ENCODE measurements at places on chromosomes 3 and 15.

DNA sequence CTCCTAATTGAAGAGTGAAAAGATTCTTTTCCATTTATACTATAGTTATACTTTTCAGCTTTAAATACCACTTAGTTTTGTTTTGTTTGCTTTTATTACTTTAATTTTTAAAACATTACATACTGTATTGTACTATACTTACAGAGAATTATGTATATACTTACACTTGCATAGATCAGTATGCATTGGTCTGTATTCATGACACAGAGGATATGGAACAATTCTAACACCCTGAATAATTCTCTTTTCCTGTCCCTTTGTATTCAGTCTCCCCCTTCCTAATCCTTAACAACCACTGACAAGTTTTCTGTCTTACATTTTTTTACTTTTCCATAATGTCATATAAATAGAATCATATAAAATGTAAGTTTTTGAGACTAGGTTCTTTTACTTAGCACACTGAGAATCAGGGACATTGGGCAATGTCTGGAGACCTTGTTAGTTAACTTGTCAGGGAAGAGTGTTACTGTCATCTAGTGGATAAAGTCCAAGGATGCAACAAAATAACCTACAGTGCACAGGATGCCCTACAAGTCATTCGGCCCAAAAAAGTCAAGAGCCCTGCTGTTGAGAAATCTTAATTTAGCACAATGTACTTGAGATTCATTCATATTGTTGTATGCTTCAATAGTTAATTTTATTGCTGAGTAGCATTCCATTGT lies 95.7 kb upstream of the MCTP2 start:
- no peak for DNase-seq

- no peak for DNase-seq
These were observed 79.8 kb downstream of the LIPC start for GRCh38 chr15:58511599-58511987.

DNA sequence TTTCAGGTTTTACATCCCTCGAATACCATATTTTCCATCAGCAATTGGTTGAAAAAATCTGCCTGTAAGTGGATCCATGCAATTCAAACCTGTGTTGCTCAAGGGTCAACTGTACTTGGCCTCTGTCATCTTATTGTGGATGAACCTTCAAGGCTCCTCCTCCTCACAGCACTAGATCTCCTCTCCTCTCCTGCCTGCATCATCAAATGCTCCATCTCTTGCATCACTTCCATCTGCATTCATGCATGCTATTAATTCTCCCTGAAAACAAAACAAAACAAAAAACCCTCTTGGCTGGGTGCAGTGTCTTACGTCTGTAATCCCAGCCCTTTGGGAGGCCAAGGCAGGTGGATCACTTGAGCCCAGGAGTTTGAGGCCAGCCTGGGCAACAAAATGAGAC lies 10.1 kb downstream of the BCL2L10 start:
- no peak for DNase-seq

GRCh38 chr3:141370065-141370533 lies 1.8 kb downstream of the ZBTB38 start:
- peak; percentile 98 for DNase-seq

DNA sequence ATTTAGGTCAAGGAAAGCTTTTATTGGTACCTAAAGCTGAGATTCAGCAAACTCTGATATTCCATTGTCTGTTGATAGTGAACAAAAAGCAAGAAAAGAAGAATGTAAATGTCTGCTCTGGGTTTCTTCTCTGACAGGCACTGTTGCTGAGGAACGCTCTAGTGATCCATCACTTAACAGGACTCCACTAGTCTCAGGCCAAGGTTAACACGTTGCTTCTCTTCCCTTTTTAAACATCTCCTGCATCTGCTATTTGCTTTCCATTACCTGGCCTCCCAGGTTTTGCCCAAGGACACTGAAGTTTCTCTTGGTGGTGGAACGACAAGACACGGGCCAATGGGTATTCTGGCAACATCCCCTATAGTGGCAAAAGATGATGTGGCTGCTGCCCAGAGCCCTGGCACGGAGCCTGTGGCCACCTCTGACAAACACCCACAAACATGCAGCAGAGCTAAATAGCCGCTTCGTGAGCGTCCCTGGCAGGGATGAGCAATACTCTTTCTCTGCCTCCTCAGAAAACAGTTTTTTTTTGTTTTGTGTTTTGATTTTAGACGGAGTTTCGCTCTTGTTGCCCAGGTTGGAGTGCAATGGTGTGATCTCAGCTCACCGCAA lies 97.8 kb upstream of the AKAP13 start:
- DNase-seq: no peak

GRCh38 chr3:133941415-133941821 lies 45.7 kb upstream of the RAB6B start:
- DNase-seq: no peak

GRCh38 chr3:181694805-181695660 lies 16.7 kb upstream of the SOX2 start:
- DNase-seq: no peak

DNA sequence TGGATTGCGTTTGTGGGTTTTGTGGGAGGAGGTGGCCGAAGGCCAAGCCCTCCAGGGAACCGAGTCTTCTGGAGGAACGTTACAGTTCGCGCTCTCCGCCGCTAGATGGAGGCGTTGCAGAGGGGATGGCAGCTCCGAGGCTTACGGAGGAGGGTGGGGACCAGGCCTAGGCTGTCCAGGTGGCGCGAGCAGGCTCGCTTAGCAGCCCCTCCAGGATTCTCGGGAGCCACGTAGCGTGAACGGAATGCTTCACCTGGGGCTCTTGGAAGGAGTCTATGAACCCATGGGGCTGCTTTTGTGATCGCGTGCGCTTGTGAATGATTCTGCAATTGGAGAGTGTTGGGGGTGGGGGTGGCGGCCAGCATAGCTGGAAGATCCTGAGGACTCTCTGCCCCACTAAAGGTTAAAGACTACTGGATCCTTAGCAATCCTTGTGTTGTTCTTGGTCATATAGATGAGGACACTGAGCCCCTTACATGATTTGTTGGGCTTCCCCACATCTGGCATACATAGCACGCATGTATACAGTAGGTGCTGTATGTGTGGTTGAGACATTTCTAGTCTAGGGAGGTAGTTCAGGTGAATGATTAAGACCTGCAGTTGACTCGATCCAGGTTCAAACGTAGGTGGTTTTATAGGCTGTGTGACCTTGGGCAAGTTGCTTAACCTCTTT lies 25.7 kb downstream of the FAM3D start:
- no peak for DNase-seq

GRCh38 chr3:38707730-38708129 lies 58.2 kb upstream of the SCN5A start:
- no peak for DNase-seq

- no peak for DNase-seq
These were observed 28.6 kb upstream of the CEMIP start for GRCh38 chr15:80750575-80750974.

GRCh38 chr3:4448187-4448586 lies 18.9 kb downstream of the SUMF1 start:
- DNase-seq: no peak

DNA sequence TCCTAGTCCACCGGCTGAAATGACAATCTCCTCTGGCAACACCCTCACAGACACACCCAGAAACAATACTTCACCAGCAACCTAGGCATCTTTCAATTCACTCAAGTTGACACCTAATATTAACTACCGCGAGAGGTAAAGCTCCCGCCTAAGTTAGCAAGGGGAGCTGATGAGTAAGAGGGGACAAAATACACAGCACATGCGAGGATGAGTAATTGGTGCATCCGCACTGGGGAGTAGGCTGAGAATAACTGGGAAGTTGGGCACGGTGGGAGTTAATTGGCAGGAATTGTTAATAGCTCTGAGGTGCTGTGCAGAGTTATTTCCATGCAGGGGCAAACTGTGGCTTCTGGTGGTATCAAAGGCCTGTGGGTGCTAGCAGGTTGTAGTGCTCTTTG lies 14.5 kb upstream of the PLD1 start:
- DNase-seq: no peak

DNA sequence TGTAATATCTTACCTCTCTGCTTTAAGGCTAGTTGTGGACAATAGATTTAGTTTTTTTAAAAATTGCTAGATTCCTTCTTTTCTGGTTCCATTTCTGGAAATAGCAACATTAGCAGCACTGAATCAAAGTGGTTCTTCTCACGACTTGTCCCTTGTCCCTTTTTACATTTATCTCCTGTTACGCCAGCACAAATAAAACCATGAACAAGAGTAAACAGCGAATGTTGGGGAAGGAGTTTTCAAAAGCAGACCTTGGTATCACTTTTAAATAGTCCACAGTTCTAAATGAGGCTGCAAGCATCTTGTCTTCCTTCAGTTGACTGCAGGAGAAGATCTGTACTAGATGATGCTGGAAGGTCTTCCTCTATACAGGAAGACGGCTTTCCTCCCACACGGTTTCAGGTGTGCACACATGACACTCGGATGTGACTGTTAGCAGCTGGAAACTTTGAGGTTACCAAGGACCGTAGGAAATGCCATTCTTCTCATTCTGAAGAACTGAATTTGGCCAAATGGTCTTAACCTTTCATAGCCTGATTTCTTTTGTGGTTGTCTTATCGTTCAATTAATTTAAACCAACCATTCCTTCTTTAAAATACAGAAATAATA lies 251.0 kb upstream of the ICE2 start:
- DNase-seq: no peak

DNA sequence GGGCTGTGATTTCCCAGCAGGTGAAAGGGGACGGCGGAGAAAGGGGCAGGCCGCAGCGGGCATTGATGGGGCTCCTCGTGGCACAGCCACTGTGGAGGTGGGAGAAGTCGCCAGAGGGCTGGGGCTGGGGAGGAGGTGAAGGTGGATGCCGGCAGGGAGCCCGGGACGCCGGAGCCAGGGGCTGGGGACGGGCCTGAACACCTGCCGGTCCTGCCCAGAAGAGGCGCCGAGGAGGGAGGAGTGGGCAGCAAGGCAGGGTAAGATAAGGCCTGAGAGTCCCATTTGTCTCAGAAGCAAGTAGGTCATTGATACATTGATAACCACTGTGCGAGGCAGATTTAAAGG lies 571 bp upstream of the RARRES1 start:
- no peak for DNase-seq

DNA sequence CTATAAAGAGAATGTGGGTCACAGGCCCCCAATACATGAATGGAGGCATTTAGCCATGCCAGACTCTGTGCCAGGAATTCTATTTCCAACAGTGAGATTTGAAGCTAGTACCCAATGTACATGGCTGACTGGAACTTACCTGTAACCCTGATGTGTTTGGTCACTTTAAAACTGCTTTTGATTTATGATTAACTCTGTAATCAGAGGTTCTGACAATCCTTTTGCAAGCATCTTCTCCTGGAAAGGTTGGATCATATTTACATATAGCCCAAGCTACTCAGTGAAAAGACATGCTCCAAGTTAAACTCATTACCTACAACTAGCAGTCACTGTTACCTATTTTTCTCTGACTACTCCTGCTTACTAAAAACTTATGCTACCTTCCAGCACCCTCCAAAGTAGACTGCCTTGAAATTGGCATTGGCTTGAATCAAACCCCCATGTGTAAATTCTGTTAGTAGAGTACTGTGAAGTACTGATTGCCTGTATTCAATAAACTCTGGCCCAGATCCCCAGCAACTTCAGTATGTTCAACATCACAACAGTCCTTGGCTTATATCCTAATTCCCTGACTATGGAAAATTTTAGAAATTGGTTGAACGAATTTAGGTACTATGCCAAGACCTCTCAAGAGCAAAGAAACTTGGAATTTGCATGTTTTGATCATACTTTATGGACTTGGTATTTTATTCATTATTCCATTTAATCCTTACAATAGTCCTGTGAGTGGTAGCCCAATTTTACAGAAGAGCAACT lies 665.6 kb upstream of the NECTIN3 start:
- DNase-seq: no peak

GRCh38 chr3:71421820-71422566 lies 161.5 kb downstream of the FOXP1 start:
- DNase-seq: no peak
